ENCODE measurements at places on chromosomes 16 and 17.

GRCh38 chr16:69417520-69418199, 6.8 kb upstream of the CYB5B start:
- H3K4me3 ChIP-seq = no peak overlapping the region
- no peaks in the 10 kb centered on the region for H3K4me1 ChIP-seq
- H3K27me3 ChIP-seq = no peaks in the 10 kb centered on the region
- H3K27ac ChIP-seq = no peak overlapping the region

GRCh38 chr17:47289302-47289701, 34.5 kb upstream of the EFCAB13 start:
- peaks cover 5% of the 10 kb centered on the region for H3K27me3 ChIP-seq
- H3K36me3 ChIP-seq = no peaks in the 10 kb centered on the region
- no peak overlapping the region for H3K4me3 ChIP-seq
- no peak overlapping the region for H3K27ac ChIP-seq
- DNase-seq = no peak
- H3K4me1 ChIP-seq = no peaks in the 10 kb centered on the region

GRCh38 chr17:47866941-47867340, 16.0 kb upstream of the SP6 start:
- H3K27me3 ChIP-seq = peaks cover 75% of the 10 kb centered on the region
- no peak overlapping the region for H3K27ac ChIP-seq
- peaks cover 6% of the 10 kb centered on the region for H3K36me3 ChIP-seq
- no peak for DNase-seq
- peaks cover 1% of the 10 kb centered on the region for H3K4me1 ChIP-seq

- no peaks in the 10 kb centered on the region for H3K27me3 ChIP-seq
- no peak overlapping the region for H3K4me3 ChIP-seq
- peaks cover 4% of the 10 kb centered on the region for H3K4me1 ChIP-seq
- no peak overlapping the region for H3K27ac ChIP-seq
- DNase-seq = no peak
- H3K36me3 ChIP-seq = peaks cover 81% of the 10 kb centered on the region
These were observed 8.8 kb downstream of the CNP start for GRCh38 chr17:41975099-41976083.

GRCh38 chr17:61475726-61476125, 23.5 kb downstream of the TBX4 start:
- H3K4me1 ChIP-seq = no peaks in the 10 kb centered on the region
- H3K27ac ChIP-seq = no peak overlapping the region
- DNase-seq = no peak
- peaks cover 69% of the 10 kb centered on the region for H3K27me3 ChIP-seq

GRCh38 chr17:38717139-38717745, 12.2 kb downstream of the MLLT6 start:
- peak overlapping the region; percentile 88 for H3K27ac ChIP-seq
- peaks cover 29% of the 10 kb centered on the region for H3K4me1 ChIP-seq
- H3K27me3 ChIP-seq = no peaks in the 10 kb centered on the region
- H3K4me3 ChIP-seq = no peak overlapping the region
